Neuronal stem cell (in vitro differentiated cells): ENCODE measurements at places on chromosomes 5 and 9.
A peak's percentile ranks its signal among the peaks of the same experiment; 100 is the strongest.

DNA sequence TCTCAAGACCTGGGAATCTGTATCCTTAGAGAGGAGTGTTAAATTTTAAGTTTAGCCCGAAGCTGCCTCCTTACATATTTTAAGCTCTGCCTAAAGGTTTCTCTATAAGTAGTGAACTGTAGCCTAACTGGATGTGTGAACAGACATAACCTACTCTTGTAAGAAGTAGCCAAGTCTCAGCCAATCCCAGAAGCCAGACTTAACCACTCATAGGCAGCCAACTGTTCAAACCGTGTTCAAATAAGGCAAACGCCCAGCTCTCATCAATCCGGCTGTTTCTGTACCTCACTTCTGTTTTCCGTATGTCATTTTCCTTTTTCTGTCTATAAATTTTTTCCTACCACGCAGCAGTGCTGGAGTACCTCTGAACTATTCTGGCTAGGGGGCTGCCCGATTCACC is 58.7 kb upstream of the HRH2 start:
- H3K36me3 ChIP-seq, result no peaks in the 10 kb centered on the region
- no peak overlapping the region for H3K4me3 ChIP-seq
- DNase-seq, result no peak

DNA sequence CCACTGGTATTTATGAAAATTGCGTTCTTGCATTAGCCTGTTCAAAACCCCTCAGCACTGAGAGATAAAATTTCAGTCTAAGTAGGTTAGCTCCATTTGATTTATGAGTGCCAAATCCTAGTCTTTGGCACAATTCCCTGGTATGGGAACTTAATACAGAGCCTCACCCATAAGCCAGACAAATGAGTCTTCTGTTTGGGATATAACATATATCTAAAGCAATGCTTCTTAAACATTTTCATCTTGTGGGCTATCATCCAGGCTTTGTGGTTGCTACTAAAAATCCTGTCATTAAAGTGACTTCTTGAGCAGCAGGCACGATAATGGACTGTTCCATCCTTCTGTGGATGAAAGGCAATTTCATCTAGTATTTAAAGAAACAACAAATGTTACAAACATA is 419.5 kb upstream of the ACTBL2 start:
- no peaks in the 10 kb centered on the region for H3K4me1 ChIP-seq
- H3K4me3 ChIP-seq, result no peak overlapping the region
- H3K27me3 ChIP-seq, result no peaks in the 10 kb centered on the region
- H3K36me3 ChIP-seq, result no peaks in the 10 kb centered on the region
- no peak for DNase-seq

DNA sequence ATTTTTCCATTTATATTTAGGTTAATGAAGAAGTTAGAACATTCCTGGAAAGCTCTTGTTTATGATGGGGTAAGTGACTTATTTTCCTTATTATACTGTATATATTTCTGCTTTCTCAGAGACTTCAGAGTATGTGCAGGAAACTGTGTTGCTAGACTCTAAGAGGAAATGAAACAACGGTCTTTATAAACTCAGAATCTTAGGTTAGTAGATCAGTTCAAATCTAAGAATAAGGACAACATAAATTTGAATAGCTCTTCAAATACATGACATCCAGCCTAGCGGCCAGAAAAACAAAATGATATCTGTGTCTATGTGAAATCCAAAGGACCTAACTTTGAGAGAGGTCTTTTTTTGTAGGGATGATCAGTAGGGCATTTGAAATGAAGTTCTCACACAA is 94.3 kb downstream of the PRKACG start:
- H3K27me3 ChIP-seq, result no peaks in the 10 kb centered on the region
- DNase-seq, result no peak
- no peak overlapping the region for H3K27ac ChIP-seq
- no peaks in the 10 kb centered on the region for H3K36me3 ChIP-seq
- H3K4me1 ChIP-seq, result no peaks in the 10 kb centered on the region

- no peak overlapping the region for H3K4me3 ChIP-seq
- peaks cover 10% of the 10 kb centered on the region for H3K4me1 ChIP-seq
- H3K27me3 ChIP-seq, result no peaks in the 10 kb centered on the region
These were observed 85.0 kb upstream of the COL5A1 start for GRCh38 chr9:134556531-134557068.

- no peak overlapping the region for H3K4me3 ChIP-seq
These were observed 3.0 kb downstream of the SPIN1 start for GRCh38 chr9:88391236-88391635.

- peak; percentile 58 for DNase-seq
- H3K4me1 ChIP-seq, result no peaks in the 10 kb centered on the region
- no peaks in the 10 kb centered on the region for H3K27me3 ChIP-seq
- peak within 1 kb of the TSS; percentile 40 for H3K27ac ChIP-seq
- H3K36me3 ChIP-seq, result peaks cover 10% of the 10 kb centered on the region
- H3K4me3 ChIP-seq, result peak within 1 kb of the TSS; percentile 62
These were observed at the start of gene IDNK for GRCh38 chr9:83622939-83623678. TSS of gene IDNK (plus strand) at chr9:83623143. CDS start at chr9:83623172, 29 bp downstream.

DNA sequence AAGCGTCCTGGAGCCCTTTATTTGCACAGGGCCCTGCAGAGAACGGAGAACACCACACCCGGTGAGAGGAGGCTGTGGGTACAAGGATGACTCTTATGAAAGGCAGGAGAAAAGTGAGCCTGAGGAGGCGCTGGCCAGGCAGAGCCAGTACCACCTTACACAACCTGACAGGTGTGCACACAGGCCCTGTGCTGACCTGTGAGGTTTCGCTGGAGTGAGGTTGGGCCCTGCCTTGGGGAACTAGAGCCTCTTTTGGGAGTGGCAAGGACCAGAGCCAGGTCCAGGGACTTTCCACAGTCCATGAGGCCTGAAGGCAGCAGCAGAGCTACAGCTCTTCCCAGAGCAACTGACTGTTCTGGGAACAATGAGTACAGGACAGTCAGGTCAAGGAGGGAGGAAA is 3.1 kb downstream of the SRD5A1 start:
- no peak overlapping the region for H3K4me3 ChIP-seq
- peaks cover 4% of the 10 kb centered on the region for H3K4me1 ChIP-seq
- H3K36me3 ChIP-seq, result peaks cover 5% of the 10 kb centered on the region
- no peak for DNase-seq
- no peaks in the 10 kb centered on the region for H3K27me3 ChIP-seq

DNA sequence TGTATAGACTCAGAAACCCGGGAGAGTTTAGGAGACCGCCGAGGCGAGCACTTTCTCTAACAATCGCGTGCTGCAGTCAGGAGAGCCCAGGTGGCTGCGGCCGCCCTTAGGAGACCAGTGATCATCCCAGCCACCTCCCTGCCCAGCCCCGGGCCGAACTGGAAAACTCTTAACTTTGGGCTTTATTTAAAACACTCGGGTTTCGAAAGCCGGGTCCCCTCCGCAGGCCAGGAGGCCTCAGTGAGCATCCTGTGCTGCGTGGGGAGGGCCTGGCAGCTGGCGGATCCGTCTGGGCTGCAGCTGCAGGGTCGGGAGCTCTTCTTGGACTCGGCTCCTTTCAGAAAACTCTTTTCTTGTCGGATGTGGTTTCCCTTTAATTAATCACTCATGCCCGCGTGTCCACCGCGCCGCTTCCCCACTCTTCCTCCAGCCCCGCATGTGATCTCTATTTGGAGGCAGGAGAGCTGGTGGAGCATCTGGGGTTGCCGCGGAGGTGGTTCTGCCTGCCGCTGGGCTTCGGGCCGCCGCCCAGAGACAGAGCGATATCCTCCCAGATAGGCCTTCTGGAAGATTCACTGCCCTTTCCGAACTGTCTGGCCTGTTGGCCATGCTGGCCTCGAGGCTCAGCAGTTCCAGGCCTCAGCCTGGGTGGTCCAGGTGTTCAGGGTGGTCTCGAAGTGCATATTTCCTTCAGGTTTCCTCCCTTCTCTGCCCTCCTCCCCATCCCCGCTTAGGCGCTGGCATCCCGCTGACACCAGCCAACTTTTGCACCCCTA is 59.5 kb downstream of the TMEM174 start:
- no peak for DNase-seq
- peaks cover 97% of the 10 kb centered on the region for H3K27me3 ChIP-seq
- no peaks in the 10 kb centered on the region for H3K36me3 ChIP-seq
- H3K27ac ChIP-seq, result no peak overlapping the region
- H3K4me1 ChIP-seq, result no peaks in the 10 kb centered on the region

- no peak overlapping the region for H3K4me3 ChIP-seq
- no peak overlapping the region for H3K27ac ChIP-seq
- no peak for DNase-seq
- no peaks in the 10 kb centered on the region for H3K4me1 ChIP-seq
- H3K36me3 ChIP-seq, result no peaks in the 10 kb centered on the region
These were observed 463.5 kb downstream of the RASEF start for GRCh38 chr9:82599336-82599949.

DNA sequence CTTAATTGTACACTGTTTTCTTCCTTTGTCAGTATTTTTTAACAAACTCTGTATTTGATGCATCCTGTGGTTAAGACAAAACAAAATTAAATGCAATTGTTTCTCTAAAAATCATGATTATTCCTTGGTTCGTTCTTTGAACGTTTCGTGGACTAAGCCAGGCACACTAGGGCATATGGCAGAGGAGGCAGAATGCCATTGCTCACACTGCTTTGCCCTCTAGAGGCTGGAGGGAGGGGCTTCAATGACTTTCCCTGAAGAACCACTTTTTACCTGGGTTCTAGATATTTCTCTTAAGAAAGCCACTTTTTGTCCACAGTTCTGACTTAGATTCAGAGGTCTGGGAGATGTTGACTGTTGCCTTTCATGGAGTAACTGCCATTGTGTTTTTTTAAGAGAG is 236.2 kb upstream of the ADAMTSL1 start:
- H3K27ac ChIP-seq, result no peak overlapping the region
- no peaks in the 10 kb centered on the region for H3K27me3 ChIP-seq
- no peaks in the 10 kb centered on the region for H3K4me1 ChIP-seq
- no peak overlapping the region for H3K4me3 ChIP-seq

GRCh38 chr5:172770675-172771438 is at the start of gene DUSP1:
TSS of gene DUSP1 (minus strand) at chr5:172771195. CDS start at chr5:172770952, 243 bp downstream.
- H3K27me3 ChIP-seq, result peaks cover 4% of the 10 kb centered on the region
- H3K4me1 ChIP-seq, result peaks cover 24% of the 10 kb centered on the region
- H3K36me3 ChIP-seq, result peaks cover 16% of the 10 kb centered on the region

GRCh38 chr5:52840277-52841050 is 52.7 kb downstream of the ITGA1 start:
- DNase-seq, result no peak
- no peak overlapping the region for H3K27ac ChIP-seq
- H3K4me3 ChIP-seq, result no peak overlapping the region
- H3K4me1 ChIP-seq, result peaks cover 3% of the 10 kb centered on the region
- H3K36me3 ChIP-seq, result no peaks in the 10 kb centered on the region
